ENCODE measurements at places on chromosomes 2 and 18.

DNA sequence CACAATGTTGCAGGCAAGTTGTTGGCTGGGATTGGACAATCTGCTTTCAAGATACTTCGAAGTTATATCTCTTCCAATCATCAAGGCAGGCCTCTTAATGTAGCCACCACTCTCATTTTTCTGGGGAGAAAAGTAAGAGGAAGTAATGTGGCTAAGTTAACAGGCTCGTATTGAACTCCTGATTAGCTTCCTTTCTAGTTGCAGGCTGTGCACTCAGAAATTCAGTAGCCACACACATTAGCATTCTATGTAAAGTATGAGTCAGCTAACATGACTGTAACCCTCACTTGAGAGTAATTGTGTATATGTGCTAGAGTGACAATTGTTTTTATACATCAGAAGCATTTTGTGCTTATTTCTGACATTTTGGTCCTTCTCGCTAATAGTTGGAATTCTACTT, 3.3 kb downstream of the TWSG1 start:
- DNase-seq: no peak

- DNase-seq: no peak
These were observed 22.8 kb downstream of the EHD3 start for GRCh38 chr2:31256611-31257382.

GRCh38 chr2:132757676-132758075, 87.7 kb upstream of the LYPD1 start:
- no peak for DNase-seq

DNA sequence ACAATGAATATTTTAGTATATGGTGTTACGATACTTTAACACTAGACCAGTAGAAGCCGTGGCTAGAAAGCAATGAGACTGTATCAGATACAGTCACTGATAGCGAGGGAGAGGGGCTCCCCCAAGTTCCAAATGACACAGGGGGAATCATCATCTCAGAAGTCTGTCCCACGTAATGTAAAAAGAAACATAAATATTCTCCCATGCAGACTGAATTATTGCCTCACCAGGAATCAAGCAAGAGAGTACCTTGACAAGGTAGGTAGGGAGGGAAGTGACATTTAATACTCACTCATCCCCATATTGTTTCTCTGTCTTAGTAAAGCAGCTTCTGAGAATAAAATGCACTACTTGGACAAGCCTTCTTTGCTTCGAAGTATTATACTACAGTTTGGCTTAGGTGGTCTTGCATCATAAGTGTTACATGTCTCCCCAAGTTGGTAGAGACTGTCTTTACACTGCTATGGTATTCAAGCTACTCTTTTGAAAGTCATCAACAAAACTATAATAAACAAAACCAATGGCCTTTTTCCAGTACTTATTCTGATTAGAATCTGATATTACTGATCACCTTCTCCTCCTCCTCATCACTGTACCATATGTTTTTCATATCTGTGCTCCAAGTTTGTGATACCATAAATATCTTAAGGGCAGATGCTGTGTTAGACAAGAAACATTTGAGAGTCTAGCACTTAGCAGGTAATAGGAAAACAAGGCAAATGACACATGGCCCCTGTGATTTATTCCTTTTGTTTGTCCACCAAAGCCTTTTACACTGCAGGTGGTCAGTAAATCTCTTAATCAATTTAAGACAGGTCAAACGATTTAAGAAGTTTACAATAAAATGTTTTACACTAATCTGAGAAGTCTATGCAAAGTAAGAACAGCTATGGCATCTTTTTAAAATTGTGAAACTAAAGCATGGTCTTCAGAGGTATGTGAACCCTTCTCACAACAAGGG, 2.7 kb downstream of the LAPTM4A start:
- DNase-seq: no peak

GRCh38 chr18:64618390-64618789, 469.5 kb upstream of the LINC00305 start:
- DNase-seq: no peak
